AG08396 (cell line): ENCODE measurements at places on chromosomes 3 and 15.

DNA sequence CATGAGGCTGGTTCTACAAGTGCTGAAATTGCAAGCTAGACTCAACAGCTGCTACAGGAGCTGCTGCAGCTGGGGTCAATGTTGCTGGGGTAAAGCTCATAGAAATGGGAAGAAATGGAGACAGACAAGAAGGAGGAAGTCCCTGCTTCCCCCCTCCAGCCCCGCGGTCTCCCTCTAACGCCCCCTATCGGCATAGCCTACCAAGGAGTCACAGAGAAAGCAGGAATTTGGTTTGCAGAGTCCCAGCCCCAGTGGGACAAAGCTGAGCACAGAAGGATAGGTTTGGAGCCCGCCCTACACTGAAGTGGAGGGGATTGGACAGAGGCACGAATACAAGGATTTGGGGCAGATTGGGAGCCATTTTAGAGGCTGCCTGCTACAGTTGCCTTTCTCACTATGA lies 176.9 kb upstream of the ANKRD28 start:
- no peak for DNase-seq

DNA sequence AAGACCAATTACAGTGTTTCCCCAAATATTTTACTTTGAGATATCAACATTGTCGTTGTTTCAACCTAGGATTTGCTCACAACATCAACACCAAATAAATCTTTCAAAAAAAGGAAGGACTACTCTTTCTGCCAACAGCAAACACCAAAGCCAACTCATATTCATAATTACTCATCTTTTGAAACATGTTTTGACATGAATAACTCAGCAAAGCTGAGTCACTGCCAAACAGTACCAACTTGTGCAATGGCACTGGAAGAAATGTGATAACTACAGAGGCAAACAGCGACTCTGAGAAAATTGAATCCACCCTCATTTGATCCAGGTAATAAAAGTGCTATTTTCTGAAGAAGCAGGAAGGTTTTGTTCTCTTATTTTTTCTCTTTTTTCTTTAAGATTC lies 67.2 kb downstream of the PEX5L start:
- DNase-seq: no peak

DNA sequence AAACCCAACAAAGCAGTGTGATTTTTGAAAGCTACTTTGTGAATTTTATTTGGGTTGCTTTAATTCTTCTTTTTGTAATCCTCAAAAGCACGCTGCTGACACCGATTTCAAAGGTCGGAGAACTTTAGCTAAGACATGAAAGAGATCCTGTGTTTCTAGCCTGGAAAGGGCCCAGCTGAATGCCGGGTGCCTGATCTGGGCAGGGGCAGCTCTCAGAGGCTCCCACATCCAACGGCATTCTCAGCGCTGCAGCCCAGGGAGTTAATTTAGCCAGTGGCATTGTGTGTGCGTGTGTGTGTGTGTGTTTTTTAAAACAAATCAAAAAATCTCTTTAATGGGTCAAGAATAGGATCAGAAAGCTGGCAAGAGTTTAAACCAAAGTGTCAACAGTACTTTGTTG lies 6.6 kb downstream of the RBP1 start:
- no peak for DNase-seq

- no peak for DNase-seq
These were observed 357.2 kb downstream of the ROBO1 start for GRCh38 chr3:79410617-79411016.

- DNase-seq: no peak
These were observed 13.0 kb upstream of the BTLA start for GRCh38 chr3:112512320-112512719.

GRCh38 chr15:68910816-68911215 lies 19.5 kb upstream of the SPESP1 start:
- no peak for DNase-seq

DNA sequence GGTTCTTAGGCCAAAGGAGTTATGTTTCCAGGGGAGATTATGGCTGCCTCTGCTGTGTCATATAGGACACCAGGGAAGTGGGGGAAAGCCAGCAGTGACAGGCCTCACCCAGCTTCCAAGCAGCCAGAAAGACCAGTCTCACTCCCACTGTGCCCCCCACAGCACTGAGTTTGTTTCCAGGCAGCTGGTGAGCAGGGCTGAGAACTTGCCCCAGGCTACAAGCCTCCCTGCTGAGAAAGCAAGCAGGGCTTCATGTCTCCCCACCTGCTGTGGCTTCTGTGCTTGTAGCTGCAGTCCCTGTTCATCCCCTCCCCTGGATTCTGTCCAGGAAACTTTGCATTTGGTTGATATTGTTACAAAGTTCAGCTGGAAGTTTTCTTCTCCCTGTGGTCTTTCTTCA lies 376.3 kb downstream of the PDCD6IP start:
- no peak for DNase-seq

GRCh38 chr3:116432795-116433194 lies 12.5 kb downstream of the LSAMP start:
- no peak for DNase-seq

- no peak for DNase-seq
These were observed 34.6 kb downstream of the SLC7A14 start for GRCh38 chr3:170551252-170551651.

GRCh38 chr3:147729641-147730040 lies 320.5 kb downstream of the ZIC1 start:
- no peak for DNase-seq

DNA sequence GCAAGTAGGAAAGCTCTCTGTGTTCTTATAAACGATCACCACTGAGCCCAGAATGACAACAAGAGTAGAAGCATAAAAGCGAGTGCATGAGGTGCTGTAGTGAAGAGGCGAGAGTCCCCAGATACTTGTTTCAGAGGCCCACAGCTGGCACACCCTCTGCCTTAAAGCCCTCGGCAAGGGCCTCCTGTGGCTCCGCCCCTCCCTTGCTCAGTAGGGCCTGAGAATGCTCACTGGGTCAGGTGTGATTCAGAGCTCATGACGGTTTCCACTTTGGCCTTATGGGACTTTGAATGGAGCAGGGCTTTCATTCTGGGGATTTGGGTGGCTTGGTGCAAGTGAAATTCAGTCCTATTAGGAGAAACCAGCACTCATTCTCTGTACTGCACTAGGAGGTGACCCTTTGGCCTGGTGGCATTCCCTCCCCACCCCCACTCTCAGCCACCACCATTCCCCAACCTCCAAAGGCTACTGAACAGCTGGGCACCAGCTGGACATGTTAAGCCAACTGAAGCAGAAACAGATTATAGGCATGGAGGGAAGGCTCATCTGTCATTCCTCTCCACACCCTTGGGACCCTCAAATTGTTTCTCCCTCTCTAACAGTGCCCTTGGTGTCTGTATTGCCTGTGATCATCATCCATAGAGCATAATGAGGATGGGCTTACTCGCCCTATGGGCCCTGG lies 109.6 kb upstream of the CTDSPL start:
- no peak for DNase-seq

DNA sequence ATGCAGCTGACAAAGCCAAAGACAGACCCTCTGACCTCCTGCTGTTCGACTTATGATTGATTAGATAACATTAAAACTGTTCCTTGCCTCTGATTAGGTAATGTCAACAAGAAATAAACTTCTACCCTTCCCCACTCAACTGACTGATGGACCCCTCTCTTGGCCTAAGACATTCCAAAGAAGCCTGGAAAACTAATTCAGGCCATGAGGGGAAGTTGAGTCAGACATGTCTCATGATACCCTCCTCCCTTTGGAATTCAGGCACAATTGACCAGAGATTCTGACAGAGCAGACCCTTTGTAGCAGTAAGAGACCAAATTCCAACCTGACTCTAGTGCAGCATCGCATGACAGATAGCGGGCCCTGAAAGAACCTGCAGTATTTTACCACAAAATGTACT lies 354.5 kb downstream of the OCA2 start:
- DNase-seq: no peak

DNA sequence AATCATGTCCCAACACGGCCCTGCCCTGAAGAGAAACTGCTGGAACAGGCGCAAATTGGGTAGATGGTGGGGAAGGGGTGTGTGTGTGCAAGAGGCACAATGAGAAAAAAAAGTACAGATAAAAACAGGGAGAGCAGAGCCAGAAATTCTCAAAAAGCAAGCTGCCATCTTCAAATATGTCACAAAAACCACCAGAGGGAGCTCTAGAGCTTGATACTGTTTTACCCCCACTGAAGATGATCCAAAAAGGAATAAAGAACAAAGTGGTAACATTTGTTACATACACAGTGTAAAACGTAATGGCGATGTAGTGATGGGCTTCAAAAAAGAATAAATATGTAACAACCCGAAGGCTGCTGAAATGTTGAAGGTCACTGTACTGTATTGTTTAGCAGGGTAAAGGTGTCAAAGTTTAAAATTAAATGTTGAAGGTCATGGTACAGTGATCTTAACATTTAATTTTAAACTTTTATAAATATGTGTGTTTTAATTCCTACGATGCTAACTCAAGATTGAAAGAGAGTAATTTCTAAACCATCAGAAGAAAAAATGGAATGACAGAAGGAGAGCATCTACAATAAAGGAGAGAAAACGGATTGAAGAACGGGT lies 6.0 kb downstream of the SNRPA1 start:
- DNase-seq: peak; percentile 64

- no peak for DNase-seq
These were observed 51.0 kb upstream of the TP63 start for GRCh38 chr3:189580190-189580589.
